ENCODE measurements at places on chromosomes 16 and 17.

DNA sequence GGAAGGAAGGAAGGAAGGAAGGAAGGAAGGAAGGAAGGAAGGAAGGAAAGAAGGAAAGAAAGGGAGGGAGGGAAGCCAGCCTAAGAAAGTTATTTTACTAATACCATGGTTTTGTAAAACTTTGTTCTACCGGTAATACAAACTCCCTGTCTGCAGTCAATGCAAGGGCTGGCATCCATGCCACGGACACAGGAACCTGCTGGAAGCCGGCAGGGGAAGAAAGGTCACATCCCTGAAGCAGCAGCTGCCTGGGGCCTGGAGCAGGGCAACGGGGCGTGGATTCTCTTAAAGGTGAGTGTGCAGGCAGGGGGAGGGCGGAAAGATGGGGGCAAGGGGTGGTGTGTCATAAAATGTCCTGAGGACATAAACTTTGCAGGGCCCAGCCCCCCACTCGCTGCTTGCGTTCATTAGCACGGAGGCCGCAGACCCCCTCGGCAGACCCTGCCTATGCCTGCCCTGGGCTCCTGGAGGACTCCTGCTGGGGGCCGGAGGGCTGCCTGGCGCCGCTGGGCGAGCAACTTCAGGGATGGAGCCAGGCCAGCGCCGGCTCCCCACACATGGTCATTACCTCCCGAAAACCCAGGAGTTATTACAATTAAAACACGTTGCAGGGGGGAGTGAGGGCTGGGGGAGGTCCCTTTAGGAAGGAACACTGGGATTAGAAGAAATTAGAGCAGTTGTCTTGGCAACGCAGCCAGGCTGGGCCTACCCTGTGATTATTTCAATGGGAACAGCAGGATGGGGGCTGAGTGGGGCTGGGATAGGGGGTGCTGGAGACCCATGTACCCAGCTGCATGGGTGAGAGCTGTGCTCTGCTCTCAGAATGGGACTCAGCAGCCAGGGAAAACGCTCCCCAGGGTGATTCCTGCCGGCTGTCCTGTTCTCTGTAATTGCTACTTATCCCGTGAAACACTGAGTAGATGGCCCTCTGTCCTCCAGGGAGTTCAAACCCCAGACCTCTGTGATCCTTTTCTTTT, 257.9 kb downstream of the SOX9 start:
- no peak for DNase-seq

DNA sequence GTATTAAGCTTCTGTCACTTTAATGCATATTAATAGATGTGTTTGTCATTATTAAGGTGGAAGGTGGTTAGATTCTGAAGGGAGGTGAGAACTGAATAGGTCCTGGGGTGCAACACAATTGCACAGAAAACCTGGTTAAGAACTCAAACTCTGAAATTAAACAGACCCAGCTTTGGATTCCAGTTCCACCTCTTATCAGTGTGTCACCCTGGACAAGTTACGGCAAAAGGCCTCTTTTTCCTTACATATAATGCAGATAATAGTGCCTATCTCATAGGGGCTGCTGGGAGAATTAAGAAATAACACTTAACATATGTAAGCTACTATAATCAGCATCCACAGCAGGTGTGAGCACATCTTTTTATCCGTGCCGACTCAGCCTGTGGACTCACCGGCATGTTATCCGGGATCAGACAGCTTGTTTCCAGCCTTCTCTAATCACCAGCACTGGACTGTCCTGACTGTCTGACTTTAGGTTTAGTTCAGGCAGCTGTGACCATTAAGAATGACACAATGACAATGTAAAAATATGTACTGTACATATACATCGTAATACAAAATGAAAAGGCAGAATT, 31.4 kb downstream of the TEX2 start:
- no peak for DNase-seq

DNA sequence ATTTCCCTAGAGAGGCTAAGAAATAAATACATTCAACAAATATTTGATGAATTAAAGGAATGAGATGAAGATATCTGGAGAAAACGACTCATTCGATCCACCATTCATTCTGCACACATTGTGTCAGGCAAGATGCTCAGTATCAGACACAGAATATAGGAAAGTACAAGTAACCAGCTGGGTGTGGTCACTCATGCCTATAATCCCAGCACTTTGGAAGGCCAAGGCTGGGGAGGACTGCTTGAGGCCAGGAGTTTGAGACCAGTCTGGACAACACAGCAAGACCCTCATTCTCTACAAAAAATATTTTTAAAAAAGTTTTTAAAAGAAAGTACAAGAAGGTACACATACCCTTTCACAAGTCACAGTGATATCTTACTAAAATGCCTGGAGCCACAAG, 42.3 kb downstream of the CRLF3 start:
- DNase-seq: no peak

DNA sequence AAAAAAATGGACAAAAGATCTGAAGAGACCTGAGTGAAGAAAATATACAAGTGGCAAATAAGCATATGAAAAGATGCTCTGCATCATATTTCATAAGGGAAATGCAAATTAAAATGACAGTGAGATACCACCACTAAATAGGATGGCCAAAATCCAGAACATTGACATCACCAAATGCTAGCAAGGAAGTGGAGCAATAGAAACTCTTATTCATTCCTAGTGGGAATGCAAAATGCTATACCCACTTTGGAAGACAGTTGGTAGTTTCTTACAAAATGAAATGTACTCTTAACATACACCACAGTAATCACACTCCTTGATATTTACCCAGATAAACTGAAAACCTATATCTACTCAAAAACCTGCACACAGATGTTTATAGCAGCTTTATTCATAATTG, 33.6 kb downstream of the DHRS7B start:
- no peak for DNase-seq
